Sigmoid colon (tissue), 7 donors: ENCODE measurements at places on chromosomes 3 and 15. TPM values are rescaled to one million over a fixed set of nuclear protein-coding genes. Genes with fewer than 3 reads are reported as not detected.
A peak's percentile ranks its signal among the peaks of the same experiment; 100 is the strongest.

- no peak overlapping the region for H3K4me3 ChIP-seq
- H3K27me3 ChIP-seq: no peaks in the 10 kb centered on the region
- H3K27ac ChIP-seq: peak overlapping the region; percentile 70
- DNase-seq: no peak
These were observed 10.3 kb downstream of the TRAK1 start for GRCh38 chr3:42101481-42101880.

GRCh38 chr3:157204431-157204830, 44.5 kb upstream of the CCNL1 start:
- no peak for DNase-seq
- no peak overlapping the region for H3K27ac ChIP-seq
- peaks cover 7% of the 10 kb centered on the region for H3K4me1 ChIP-seq
- no peaks in the 10 kb centered on the region for H3K36me3 ChIP-seq
- H3K27me3 ChIP-seq: no peaks in the 10 kb centered on the region

DNA sequence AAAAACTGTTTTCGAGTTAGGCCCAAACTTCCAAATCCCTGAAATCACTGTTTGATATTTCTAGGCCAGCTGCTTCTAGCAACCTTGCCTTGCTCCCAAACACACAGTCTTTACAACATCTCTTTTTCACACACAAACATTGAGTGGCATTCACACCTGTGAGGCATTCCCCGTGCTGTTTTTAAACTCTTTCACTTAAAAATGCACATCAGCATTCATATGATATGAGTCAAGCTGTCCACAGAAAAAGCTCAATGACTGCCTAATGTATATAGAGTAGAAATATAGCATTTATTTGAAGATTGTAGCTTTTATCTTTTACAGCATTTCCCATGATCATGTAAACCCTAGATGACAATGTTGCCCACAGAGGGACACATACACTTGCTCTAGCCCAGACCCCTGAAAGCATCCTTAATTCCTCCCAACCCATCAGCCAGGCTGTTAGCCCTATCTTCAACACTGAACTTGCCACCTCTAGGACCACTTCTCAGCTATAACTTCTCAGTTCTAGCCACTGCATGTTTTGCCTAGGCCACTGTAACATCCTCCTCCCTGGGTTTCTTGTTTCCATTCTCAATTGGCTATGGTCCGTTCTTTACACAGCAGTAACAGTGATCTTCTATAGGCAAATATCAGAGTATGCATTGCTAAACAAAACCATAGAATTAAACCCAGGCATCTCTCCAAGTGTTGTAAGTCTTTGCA, 782.6 kb downstream of the DIPK2A start:
- DNase-seq: no peak
- H3K4me3 ChIP-seq: no peak overlapping the region

DNA sequence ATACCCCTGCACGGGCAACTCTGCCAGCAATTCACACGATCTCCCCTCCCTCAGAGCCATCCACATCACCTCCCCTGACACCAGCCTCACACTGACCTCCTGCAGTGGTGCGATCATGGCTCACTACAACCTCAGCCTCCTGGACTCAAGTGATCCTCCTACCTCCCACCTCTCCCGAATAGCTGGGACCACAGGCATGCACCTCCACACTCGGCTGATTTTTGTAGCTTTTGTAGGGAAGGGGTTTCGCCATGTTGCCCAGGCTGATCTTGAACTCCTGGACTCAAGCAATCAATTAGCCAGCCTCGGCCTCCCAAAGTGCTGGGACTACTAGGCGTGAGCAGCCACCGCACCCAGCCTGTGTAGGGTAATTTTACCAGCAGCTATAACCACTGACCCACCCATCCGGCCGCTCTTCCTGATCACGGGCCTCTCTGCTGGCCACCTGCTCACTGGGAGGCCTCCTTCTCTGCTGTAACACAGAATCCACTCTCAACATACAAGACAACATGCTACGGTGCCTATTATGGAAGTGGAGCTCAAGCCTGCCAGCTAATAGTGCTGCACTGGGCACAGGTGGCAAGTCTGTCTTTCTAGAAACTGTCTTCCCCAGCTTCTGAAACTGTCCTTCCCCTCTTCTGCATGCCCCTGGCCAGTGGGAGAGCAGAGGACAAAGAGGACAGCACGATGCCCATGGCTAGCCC, 4.6 kb downstream of the GP9 start:
- H3K4me1 ChIP-seq: peaks cover 7% of the 10 kb centered on the region
- H3K27ac ChIP-seq: no peak overlapping the region
- no peaks in the 10 kb centered on the region for H3K27me3 ChIP-seq
- no peaks in the 10 kb centered on the region for H3K36me3 ChIP-seq

DNA sequence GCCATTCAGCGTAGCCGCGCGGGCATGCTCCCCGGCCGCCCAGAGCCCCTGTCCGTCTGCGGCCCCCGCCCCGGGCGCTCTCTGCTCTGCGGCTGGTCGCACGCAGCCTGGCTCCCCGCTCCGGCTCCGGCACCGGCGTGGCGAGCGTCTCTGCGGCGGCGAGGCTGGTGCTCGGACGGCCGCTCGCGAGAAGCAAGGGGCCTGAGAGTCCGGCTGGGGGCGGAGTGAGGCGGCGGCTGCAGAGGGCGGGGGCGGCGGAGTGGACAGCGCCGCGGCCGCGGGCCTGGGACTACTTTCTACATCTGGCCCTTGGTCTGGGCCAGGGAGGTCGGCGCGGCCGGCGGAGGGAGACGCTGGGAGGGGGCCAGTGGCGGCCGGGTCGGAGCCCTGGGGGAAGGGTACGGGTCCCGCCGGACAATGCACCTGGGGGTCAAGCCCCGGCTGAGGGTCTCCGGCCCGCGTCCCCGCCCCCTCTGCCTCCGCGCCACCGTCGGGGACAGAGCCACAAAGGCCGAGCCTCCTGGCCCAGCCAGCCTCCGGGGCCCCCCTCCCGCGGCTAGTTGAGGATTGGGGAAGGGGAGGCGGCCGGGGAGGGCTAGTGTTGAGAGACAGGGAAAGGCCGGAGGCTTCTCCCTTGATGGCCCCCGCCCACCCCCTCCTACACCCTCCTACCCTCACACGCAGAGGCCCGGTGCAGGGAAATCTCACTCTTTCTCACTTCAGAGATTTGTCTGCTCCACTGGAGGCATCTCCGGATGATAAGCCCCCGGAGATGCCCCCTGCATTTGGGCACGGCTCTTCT, at the start of gene PRTG:
Gene PRTG (minus strand): TSS at position 226 of the 802 bp plus-strand sequence. CDS start 221 bp downstream, at position 5.
- H3K4me3 ChIP-seq: peak within 1 kb of the TSS; percentile 68
- DNase-seq: peak; percentile 81
- H3K36me3 ChIP-seq: no peaks in the 10 kb centered on the region
- H3K27me3 ChIP-seq: peaks cover 7% of the 10 kb centered on the region
- peak within 1 kb of the TSS; percentile 72 for H3K27ac ChIP-seq

DNA sequence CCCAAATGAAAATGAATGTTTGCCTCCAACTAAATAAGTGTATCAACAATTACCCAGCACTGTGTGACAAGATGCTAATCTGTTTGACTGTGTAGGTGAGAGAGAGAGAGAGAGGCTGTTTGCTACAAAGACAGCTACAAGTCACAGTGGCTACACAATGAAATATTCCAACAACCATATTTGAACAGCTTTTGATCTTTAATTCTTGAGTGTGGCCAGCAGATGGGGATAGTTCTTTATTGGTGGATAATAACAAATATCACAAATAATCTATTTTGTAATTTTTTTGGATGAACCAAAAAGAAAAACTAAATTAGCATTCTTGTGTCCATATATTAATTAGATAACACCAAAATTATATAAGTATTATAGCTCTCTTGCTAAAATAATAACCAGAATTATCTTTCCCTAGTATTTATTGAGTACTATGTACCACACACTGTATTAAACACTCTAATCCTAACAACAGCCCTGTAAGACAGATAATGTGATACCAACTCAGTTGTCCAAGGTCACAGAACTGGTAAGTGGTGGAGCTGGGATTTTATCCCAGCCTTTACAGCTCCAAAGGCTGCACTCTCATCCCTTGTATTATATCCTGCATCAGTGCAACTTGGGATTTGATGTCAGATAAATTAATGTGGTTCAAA, 61.9 kb upstream of the C3orf80 start:
- no peaks in the 10 kb centered on the region for H3K4me1 ChIP-seq
- H3K27ac ChIP-seq: no peak overlapping the region
- no peak overlapping the region for H3K4me3 ChIP-seq
- H3K36me3 ChIP-seq: no peaks in the 10 kb centered on the region
- no peaks in the 10 kb centered on the region for H3K27me3 ChIP-seq

DNA sequence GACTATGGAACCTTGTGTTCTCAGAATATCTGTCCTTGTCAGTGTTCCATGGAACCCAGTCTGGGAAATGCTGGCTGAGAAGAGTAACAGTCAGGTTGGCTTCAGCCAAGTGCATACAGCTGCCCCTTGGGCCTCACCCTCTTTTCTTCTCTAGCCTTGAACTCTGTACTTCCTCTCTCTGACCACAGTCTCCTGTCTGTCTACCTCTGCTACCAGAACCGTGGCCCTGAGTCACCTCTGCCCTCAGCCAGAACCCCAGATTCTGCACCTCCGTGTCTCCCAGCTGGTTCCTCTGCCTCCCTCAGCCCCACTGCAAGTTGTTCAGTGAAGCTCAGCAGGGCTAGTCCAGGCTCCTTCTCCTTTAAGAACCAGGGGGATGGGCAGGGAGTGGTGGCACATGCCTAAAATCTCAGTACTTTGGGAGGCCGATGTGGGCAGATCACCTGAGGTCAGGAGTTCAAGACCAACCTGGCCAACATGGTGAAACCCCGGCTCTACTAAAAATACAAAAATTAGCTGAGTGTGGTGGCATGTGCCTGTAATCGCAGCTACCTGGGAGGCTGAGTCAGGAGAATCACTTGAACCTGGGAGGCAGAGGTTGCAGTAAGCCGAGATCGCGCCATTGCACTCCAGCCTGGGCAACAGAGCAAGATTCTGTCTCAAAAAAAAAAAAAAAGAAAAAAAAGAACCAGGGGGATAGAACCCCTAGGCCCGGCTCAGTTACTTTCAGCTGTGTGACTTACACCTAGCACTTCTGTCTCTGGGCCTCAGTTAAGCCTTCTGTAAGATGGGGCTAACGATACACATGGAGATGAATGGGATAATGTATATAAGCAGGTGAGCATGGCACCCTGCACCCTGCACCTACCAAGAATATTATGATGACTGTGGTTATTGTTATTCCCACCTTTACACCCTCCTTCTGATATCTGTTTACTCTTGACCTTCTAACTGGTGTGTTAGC, 24.3 kb upstream of the TATDN2 start:
- H3K4me1 ChIP-seq: peaks cover 7% of the 10 kb centered on the region
- DNase-seq: no peak
- no peaks in the 10 kb centered on the region for H3K27me3 ChIP-seq

DNA sequence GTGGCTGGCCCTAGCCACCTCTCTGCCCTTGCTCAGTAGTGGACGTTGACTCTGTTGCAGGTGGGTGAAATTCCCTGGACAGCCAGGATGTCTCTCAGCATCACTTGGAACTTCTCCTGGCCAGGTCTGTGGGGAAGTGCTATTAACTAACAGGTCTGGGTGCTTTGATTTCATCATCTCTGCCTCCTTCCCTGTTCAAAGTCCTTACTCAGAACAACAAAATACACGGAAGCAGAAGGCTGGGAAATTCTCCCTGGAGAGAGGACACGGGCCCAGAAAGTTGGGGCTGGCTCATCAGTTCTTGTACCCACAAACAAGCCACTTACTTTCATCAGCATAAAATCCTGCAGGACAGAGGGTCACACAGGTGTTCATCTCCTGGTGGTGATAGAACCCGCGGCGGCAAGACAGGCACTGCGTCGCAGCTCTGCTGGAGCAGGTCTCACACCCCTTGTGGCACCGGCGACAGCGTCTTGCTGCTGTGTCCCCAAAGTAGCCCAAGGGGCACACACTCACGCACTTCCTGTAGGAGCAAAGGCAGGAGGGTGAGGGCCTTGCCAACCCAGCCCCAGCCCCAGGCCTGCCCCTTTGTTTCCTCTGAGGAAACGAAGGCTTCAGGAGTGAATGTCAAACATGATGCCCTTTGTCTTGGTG, 29.6 kb upstream of the SNRPA1 start:
- H3K27me3 ChIP-seq: peaks cover 20% of the 10 kb centered on the region
- H3K4me3 ChIP-seq: no peak overlapping the region
- no peaks in the 10 kb centered on the region for H3K4me1 ChIP-seq
- DNase-seq: no peak
- no peaks in the 10 kb centered on the region for H3K36me3 ChIP-seq

- no peak overlapping the region for H3K27ac ChIP-seq
- H3K4me3 ChIP-seq: no peak overlapping the region
- H3K4me1 ChIP-seq: no peaks in the 10 kb centered on the region
- H3K27me3 ChIP-seq: no peaks in the 10 kb centered on the region
- no peak for DNase-seq
- H3K36me3 ChIP-seq: no peaks in the 10 kb centered on the region
These were observed 27.4 kb downstream of the MIX23 start for GRCh38 chr3:122355612-122356011.

DNA sequence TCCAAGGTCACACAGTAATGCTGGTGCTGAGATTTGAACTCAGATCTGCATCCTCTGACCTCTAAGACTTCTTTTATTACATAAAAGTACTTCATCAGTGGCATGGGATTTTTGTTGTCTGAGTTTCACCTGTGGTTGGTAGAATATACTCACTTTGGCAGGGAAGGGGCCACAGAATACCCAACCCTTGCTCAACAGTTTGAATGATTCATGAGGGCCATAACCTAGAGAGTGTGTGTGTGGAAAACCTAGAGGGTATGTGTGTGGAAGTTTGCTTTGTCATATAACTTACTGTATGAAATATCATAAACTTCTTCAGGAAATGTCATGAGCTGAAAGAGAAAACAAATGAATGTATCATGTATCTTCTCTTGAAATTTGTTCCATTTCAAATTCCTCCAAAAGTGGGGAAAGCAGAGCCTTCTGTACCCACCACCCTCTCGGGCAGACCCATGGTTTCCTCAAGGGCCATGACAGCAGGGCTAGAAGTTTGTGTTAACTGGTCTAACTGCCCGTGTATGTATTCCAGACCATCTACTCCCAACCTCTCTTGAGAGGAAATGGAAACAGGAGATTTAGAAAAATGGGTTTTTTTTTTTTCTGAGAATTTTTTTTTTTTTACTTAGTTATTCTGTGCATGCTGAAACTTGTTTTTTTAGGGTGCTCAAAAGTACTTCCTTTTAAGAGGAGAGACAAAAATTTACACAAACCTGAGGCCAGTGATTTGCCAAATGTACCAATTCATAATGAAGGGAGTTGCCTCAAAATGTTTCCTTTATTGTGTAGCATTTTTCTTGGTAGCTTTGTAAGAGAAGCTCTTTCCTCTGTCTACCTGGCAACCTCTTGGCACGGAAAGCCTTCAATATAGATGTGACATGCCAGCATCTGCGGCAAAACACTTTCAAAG, 127.0 kb downstream of the TPRG1 start:
- no peak overlapping the region for H3K27ac ChIP-seq
- no peak for DNase-seq
- H3K4me1 ChIP-seq: no peaks in the 10 kb centered on the region
- no peaks in the 10 kb centered on the region for H3K27me3 ChIP-seq

DNA sequence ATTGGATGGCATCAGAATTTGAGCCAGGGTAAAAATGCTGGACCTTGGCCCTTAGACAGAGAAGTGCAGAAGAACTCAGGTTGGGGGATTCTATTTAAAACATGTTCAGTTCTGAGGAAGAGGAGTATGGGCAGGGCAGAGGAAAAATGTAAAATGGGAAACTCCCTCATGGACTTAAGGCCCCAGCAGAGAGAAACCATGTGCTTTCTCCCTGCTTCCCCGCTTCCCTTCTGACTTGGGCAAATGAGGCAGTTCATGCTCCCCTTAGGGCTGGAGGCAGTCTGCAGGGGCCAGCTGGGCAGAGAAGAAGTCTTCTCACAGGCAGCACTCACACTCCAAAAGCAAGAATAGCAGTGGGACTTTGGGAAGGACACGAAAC, 9.9 kb upstream of the NUDT16 start:
- no peak overlapping the region for H3K27ac ChIP-seq
- no peak overlapping the region for H3K4me3 ChIP-seq
- DNase-seq: no peak
- H3K36me3 ChIP-seq: no peaks in the 10 kb centered on the region

The LRRC34 gene
- 1.1 TPM for total RNA-seq

The PPP1R14D gene
- not detected for total RNA-seq

The PXYLP1 gene
- 12.2 TPM for total RNA-seq

The ABHD10 gene
- total RNA-seq: 28.3 TPM
